NCI-H1105 treated with DMSO at 0.1 percent for 48 hours (cell line): ENCODE measurements at places on chromosomes 2 and 18.

GRCh38 chr2:7180638-7181370 lies 263.6 kb downstream of the RNF144A start:
- DNase-seq, result no peak

- peak; percentile 93 for DNase-seq
Observed at GRCh38 chr2:3282056-3282998, 95.3 kb downstream of the EIPR1 start.

GRCh38 chr18:79918615-79919011 lies 32.8 kb downstream of the SLC66A2 start:
- no peak for DNase-seq

DNA sequence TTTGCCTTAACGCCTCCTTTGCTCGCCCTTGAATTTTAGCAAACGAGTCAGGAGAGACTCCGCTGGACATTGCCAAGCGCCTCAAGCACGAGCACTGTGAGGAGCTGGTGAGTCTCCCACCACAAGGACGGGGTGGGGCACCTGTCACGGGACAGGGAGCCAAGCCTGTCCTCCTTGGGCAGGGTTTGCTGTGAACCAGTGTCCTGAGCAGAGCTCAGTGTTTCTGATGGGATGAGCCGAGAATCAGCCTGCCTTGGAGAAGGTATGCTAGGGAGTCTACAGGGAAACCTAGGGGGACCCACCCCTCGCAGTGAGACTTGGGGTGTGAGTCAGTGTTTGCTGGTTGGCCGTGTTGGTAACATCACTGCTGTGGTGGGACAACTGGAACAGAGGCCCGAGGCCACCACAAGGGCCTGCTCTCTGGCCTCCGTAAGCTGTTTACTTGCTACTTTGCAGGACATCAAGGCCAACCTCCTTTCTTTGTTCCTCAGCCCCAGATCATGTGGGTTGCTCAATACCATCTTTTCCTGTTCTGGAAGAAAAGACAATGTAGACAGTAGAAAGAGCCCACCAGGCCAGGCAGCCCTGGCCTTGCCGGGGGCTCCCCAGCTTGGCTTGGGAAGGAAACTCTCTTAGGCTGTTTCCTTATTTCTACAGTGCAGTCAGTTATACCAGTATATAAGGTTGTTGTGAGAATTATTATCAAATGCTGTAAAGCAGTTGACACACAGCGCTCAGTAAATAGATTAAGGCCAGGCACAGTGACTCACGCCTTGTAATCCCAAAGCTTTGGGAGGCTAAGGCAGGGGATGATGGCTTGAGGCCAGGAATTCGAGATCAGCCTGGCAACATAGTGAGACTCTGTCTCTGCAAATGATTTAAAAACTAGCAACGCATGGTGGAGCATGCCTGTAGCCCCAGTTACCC lies 42.4 kb downstream of the ITGB1BP1 start:
- no peak for DNase-seq

- DNase-seq, result peak; percentile 20
Observed at GRCh38 chr18:7272311-7273049, 41.6 kb downstream of the LRRC30 start.

DNA sequence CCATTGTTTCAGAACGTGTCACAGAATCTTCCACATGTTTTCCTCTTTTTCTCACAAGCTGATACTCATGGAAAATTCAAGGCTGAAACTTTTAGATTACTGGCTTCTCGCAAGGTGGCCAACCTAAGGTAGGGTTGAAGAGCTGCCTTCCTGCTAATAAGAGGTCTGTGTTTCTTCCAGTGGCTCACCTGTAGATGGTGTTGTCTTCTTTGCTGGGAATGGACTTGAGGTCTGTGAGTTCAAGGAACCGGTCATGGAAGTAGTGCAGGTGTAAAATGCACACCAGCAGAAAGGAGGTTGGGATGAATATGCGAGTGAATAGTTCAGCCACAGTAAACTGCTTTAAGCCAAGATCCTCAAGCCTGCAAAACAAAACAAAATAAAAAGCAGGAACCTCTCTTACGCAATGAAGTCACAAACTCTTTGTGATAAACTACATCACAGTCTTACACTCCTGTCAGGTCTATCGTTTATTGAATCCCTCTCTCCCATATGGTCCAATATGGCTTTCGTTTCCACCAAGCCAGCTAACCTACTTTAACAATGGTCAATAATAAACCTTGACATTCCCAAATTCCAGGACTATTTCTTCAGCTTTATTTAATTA lies 258.9 kb downstream of the NAPG start:
- DNase-seq, result no peak

DNA sequence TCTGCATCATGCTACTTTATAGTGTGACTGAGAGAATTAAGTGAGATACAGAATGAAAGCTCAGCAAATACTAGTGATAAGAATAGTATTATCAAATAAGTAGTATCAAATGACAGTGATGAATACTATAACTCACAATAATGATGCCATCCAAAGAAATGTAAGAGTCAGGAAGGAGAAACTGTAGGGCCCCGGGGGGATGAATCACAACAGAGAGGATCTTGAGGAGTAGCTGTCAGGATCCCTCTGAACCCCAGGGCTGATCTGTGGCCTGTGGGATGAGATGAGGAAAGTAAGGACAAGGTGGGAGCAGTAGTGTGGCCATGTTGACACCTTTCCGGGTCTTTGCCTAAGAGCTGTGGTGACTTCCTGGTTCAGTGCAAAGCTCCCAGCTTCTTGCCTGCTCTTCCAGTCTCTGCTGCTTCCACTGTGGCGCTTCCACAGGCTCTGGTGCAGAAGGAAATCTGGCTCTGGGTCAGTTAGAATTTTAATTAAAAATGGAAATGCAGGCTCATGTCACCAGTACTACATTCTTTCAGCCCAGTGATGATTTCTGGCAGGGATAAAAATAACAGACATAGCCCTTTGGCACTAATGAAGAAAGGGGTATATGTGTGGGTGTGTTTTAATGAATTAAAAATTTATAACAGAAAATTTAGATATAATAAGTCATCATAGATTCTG lies 166.9 kb downstream of the MYO3B start:
- no peak for DNase-seq

- DNase-seq, result no peak
Observed at GRCh38 chr18:3305354-3305762, 43.4 kb downstream of the MYL12B start.

GRCh38 chr18:75230163-75231052 lies 19.8 kb downstream of the TSHZ1 start:
- DNase-seq, result peak; percentile 9

DNA sequence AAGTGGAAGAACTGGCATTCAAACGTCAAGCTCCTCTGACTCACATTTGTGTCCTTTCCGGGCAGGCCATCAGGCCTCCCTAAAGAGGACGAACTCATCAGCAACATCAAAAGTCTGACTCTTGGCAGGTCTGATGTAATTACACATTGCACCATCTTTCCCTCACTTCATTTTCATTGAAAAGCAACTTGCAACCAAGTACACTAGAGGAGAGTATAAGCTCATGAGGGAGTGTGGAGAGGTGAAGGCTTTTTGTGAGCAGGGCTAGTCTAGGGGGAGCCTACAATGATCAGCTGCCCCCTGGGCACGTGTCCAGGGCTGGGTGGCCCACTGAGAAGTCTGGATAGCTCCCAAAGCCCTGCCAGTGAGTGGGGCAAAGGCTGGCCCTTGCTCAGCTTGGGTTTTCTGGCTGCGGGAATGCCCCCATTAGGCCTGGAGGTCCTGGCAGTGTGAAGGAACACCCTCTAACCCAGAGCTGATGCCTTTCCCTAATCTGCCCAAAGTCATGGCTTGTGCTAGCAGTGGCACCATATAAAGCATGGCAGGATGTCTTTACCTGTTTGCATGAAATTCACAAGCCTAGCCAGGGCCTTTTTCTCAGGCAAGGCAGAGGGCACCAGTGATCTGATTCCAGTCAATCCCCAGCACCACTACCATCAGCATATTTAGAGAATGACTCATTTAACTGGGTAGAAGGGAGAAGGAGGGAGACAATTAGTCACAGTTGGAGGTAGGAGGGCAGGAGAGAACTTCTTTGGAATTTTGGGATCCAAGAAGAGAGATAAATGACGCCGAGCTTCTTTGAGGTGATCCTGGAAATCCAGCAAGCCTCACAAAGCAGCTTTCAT lies 8.5 kb upstream of the DAW1 start:
- no peak for DNase-seq

DNA sequence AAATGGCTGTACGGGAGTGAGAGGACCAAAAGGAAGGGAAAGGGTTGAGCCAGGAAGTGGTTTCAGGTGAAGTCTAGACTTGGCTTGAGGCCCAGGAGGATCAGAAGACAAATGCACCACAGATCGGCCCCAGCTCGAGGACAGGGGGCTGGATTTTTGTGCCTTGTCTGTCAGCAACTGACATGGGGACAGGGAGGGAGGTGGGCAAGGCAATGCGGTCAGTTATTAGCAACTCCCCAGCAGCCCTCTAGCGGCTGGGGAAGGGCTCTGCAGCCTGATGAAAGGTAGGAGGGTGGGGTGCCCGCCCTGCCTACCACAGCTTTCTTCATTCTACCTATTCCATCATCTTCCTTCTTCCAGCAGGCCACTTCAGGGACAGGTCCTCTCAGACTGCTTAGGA lies 50.0 kb downstream of the CPO start:
- no peak for DNase-seq

DNA sequence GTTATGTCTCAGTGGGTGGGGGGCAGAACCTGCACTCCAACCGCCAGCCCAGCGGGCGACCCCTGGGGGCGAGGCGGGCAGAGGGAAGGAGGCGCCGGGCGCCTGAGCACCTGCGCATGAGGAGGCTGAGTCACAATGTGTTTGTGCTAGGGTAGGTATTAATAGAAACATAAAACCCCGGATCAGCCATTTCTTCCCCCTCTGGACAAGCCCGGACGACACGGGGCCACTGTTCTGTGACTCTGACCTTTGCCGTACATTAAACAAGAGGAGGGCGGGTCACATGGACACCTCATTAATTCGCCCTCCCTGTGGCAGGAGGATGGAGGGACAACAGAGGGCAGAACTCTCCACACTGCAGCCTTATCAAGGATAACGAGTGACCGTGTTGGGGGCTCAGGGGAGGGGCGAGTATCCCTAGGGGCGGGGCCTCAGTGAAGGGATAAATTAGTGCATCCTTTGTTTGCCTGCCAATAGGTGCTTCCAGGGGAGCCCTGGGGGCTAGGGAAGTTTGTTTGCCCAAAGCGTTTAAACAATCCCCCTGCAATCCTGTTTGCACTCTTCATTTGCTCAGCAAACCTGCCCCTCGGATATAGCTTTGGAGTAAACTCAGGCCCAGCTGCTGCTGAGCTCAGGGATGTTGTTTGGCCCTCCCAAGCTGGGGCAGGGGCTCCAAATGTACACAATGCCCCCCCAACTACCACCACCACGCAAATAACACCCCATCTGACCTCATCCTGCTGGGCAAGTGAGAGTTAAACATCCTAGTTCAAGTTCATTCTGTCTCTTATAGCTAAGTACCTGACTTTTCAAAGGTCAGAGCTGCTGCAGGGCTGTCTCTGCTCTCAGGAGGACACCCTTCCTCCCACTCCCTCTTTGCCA lies 171.2 kb upstream of the GLI2 start:
- DNase-seq, result peak; percentile 48

GRCh38 chr2:160289126-160289525 lies 89.1 kb upstream of the ITGB6 start:
- DNase-seq, result no peak

- DNase-seq, result no peak
Observed at GRCh38 chr2:41701231-41701630, 346.6 kb upstream of the PKDCC start.

- no peak for DNase-seq
Observed at GRCh38 chr2:132620115-132620514, 49.9 kb downstream of the LYPD1 start.

- no peak for DNase-seq
Observed at GRCh38 chr18:28045880-28046279, 131.1 kb downstream of the CDH2 start.

DNA sequence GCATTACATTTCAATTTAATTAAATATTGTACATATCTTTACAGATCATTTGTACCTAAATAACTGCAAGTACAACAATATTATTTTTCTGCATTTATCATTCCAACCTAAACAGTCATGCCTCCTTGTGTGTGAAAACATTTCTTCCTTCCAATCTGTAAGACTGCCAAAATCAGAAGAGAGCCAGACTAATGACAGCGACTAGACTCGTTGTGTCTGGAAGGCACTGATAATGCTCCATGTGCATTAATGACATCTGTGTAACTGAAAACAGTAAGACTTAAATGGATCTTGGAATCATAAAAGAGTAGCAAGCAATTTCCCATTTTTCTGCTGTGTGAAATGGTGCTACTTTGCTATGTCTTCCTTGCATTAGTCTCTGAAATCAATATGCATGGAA lies 278.0 kb upstream of the DSEL start:
- DNase-seq, result peak; percentile 10

- DNase-seq, result no peak
Observed at GRCh38 chr2:33115196-33115595, 168.4 kb downstream of the LTBP1 start.

- DNase-seq, result peak; percentile 23
Observed at GRCh38 chr2:96537066-96537733, 648 bp downstream of the ARID5A start.

DNA sequence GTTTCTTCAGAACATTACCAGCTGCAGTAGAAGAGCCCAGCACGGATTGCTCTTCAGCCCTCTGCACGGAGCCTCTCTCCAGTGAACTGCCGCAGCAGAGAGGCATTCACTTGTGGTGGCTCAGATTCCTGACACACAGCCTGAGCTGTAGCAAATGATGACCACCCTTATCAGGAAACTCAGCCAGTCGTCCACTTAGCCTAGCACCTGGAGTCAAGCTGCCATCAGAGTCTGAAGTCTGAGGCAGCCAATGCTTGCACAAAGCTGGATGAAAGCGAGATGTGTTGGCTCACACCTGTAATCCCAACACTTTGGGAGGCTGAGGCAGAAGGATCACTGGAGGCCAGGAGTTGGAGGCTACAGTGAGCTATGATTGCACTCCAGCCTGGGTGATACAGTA lies 11.7 kb upstream of the SAG start:
- no peak for DNase-seq

GRCh38 chr2:161946489-161947107 lies 127.4 kb downstream of the DPP4 start:
- DNase-seq, result peak; percentile 32

GRCh38 chr18:48408111-48408726 lies 964 bp downstream of the ZBTB7C start:
- no peak for DNase-seq

DNA sequence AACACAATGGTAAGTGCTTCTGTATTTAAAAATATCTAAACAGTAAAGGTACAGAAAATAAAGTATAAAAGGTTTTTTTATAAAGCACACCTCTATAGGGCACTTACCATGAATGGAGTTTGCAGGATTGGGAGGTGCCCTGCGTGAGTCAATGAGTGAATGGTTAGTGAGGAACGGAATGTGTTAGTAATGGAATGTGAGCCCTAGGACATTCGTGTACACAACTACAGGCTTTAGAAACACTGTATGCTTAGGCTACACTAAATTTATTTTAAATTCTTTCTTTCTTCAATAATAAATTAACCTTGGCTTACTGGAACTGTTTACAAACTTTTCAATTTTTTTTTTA lies 337.9 kb upstream of the SLC39A10 start:
- no peak for DNase-seq

- no peak for DNase-seq
Observed at GRCh38 chr2:136024616-136025015, 39.2 kb upstream of the DARS1 start.

DNA sequence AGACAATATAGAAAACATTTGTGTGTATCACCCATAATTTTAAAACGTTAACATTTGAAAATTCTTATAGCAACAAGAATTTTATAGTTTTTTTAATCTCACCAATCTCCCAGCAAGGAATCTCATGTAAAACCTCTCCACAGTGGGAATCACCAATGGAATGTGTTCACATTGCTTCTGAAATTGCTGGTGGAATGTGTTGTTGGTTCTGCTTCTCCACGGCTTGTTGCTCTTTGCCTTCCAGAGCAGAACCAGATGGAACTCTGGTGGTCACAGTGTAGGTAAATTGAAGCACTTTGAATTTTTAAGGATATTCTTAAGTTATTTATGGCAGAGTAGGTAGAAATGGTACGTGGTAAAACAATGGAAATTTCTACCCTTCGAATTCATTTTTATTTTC lies 35.1 kb downstream of the DCAF17 start:
- DNase-seq, result no peak
